ENCODE measurements at places on chromosomes 6 and 20.
A peak's percentile ranks its signal among the peaks of the same experiment; 100 is the strongest.

DNA sequence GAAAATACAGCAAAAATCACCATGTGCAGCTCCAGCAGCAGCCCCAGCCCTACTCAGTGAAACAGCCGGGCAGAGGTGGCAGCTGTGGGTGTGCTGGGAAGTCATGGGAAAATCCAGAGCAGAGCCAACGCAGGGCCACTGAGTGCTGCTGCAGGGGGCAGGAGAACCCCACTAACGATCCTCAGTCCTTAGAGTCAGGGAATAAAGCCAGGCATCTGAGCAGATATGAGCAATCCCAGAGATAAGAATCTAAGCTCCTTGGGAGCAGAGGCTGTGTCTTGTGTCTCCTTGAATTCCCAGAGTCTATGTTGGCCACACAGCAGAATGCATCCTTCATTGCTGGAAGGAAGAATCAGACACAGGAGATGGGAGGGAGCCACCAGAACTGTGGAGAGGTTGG lies 493.1 kb upstream of the MAP3K7 start:
- no peak for DNase-seq

DNA sequence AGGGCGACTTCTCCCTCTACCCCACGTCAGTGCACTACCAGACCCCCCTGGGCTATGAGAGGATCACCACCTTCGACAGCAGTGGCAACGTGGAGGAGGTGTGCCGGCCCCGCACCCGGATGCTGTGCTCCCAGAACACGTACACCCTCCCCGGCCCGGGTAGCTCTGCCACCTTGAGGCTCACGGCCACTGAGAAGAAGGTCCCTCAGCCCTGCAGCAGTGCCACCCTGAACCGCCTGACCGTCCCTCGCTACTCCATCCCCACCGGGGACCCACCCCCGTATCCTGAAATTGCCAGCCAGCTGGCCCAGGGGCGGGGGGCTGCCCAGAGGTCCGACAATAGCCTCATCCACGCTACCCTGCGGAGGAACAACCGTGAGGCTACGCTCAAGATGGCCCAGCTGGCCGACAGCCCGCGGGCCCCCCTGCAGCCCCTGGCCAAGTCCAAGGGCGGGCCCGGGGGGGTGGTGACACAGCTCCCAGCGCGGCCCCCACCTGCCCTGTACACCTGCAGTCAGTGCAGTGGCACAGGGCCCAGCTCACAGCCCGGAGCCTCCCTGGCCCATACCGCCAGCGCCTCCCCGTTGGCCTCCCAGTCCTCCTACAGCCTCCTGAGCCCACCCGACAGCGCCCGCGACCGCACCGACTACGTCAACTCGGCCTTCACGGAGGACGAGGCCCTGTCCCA lies 57.5 kb upstream of the TMEM181 start:
- no peak for DNase-seq

GRCh38 chr6:138656364-138657064 lies 117.1 kb upstream of the CCDC28A start:
- DNase-seq: no peak

DNA sequence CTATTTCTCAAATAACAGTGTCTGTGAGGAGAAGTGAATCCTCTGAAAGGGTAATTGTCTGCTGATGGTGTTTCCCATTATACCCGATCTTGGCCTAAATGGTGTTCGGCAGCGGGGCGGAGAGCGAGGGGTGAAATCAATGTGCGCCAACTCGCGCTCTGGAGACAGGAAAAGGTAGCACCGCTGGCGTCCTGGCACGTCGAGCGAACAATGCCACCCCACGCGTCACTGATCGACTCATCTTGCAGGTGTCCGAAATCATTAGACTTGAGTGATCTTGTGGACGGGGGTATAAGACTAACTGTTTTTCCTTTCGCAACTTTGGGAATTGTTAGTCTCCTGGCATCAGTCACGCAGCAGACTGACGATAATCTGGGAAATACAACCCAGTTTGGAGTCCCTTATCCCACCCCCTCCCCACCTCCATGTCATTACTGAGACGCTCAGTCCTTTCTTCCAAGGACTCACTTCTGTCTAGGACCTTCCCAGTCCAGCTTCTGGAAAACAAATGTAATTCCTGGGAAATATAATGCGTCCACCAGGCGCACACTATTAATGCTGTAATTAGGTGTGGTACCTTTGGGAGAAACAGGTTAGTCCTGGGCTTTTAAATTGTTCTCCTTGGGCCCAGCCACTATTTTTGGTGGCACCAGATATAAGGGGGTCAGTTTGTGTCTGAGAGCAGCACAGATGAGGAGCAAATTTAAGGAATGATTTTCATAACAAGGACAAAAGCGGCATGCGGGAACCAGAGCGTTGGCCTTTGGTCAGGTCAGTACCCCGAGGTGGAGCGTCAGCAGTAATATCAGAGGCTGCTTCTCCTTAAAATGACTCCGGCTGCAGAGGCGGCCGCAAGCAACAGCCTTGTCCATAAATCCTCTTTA lies 2.3 kb downstream of the LINC00237 start:
- no peak for DNase-seq

- no peak for DNase-seq
These were observed 84.9 kb upstream of the ASF1A start for GRCh38 chr6:118808793-118809638.

DNA sequence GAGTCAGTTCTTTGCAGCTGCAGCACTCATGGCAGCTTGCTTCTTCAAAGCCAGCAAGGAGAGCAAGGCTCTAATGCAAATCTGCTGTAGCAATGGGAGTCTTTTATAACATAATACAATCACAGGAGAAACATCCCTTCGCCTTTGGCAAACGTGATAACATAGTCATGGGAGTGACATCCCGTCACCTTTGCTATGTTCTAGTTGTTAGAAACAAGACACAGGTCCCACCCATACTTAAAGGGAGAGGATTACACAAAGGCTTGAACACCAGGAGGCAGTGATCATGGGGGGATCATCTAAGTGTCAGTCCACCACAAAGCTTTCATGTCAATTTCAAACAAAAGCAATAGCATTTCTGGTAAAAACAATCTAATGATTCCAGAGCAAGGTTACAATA lies 40.1 kb upstream of the PHACTR2 start:
- DNase-seq: no peak

DNA sequence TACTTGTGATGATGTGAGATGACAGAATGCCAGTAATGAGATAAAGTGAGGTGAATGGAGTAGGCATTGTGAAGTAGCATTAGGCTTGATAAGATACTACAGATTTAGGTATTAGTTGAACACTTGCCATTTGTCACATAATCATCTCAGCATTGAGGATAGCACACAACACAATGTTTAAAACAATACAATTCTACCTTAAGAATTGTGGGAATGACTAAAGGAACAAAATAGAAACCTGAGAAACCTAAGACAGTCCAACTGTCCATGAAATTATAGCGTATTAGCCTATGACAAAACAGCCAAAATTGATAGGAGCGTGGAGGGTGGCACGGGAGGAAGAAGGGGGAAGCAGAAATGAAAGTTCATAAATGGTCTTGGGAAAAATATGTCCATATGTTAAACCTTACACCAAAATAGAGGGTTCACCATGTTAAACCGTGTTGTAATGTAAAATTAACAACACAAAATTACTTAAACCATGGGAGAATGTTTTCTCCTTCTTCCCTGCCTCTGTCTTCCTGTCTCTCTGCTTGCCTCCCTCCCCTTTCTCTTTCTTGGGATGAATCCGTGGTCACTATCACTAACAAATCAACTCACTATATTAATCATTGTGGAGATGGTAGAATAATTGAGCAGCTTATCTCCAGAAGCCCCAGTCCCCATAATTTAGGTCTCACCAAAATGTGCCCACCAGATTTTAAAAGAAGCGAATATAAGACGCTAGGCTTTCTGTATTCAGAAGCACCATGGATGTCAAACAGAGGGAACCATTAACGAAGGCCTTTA lies 33.0 kb upstream of the HFE start:
- DNase-seq: no peak

GRCh38 chr20:43954704-43955061 lies 40.0 kb downstream of the TOX2 start:
- no peak for DNase-seq

DNA sequence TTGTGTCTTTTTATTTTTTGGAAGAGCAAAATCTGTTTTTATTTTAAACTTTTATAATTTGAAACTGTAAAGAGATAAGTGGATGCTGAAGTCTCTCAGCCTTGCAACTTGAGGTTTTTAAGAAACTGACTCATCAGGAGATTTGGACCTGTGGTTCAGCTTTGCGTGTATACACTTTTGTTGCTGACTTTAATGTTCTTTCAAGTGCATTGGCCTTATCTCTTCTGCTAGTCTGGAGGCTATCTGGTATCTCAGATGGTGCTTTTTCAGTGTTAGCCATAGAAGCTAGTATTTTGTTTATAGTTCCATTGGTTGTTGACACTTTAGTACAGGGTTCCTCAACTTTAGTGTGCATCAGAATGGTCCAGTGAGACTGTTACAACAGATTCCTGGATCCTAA lies 504.0 kb upstream of the SPTLC3 start:
- DNase-seq: no peak

DNA sequence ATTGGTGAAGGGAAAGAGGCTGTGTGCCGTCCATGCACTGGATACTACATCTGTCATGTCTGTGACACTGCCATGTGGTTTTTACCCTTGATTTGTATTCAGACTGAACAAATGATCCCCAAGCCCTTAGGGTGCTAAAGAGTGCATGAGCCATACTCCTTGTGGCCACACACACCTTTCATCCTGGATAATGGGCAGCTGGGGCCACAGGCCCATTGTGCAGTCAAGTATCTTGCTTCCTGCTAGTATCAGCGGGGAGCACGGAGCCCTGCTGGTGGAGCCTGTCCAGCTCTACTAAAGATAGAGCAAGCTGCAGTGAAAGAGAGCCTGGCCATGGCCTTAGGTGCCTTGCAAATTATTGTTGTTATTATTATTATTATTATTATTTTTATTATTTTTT lies 75.1 kb downstream of the SLX4IP start:
- DNase-seq: no peak

GRCh38 chr6:145370559-145370958 lies 364.8 kb downstream of the EPM2A start:
- DNase-seq: no peak

DNA sequence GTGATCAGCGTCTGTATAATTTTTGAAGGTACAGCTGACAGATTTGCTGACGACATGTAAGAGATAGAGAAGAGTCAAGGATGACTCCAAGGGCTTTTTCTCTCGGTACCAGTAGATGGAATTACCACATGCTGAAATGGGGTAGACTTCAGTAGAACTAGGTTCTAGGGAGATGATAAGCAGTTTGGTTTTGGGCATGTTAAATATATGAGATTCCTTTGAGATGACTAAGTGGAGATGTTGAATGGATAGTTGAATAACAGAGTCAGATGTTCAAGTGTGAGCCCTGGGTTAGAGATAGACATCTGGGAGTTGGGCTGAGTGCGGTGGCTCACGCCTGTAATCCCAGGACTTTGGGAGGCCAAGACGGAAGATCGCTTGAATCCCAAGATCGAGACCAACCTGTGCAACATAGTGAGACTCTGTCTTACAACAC lies 50.0 kb downstream of the PHF20 start:
- no peak for DNase-seq

DNA sequence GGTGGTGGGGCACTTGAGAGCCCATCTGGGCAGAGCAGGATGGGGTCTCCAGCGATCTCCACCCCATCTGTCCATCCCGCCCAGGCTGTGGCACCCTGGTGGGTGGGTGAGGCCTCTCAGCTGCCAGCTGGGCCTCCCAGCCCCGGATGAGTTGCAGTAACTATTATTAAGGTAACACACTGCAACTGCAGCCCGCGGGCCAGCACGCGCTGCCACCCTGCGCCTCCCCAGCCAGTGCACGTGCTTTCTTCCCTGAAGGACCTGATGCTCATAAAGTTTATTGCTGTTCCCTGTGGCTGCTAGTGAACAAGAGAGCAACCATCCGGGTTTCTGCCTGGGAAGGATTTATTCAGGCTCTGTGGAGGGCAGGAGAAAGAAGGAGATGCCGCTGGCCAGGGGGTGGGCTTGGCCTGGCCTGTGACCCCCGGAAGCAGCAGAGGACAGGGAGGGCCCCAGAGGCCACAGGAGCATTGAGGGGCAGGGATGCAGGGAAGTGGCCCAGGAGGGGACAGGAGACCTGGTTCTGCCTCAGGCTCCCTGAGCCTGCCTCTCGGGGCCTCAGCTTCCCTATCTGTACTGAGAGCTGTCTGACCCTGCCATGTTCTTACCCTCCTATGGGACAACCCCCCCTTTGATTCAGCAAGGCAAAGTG lies 1.7 kb downstream of the IP6K3 start:
- peak; percentile 81 for DNase-seq

GRCh38 chr20:4949833-4950178 lies 51.5 kb downstream of the SLC23A2 start:
- no peak for DNase-seq

DNA sequence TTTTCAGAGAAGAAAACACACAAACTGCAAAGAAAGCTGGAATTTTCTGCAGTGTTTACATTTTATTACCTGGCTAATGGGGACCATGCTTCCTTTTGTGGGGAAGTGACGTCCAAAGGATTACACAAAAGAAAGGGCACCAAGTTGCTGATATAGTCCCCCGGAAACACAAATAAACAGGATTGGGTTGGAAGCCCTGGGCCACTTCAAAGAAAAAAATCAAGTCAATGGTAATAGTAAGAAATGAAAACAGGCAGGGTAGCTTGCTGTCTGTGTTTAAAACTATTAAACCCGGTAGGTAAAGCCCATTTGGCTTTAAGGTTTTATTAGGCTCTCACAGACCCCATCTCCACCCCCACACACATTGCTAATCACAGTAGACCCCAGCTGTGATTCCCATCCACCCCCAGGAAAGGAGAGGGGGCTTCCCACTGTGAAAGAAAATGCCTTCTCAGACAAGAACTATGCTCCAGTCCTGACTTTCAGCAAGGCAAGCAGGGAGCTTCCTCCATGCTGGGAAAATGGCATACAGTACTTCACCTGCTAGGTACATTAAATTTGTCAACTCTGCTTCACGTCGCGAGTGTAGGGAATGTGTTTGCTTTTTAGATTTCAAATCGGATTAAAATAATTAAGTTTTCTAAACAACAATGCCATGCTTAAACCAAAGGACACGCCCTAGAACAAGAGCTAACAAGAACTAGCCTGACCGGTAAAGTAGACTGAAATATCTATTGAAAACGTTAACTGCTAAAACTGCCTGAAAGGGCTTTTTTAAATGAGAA lies 1.1 kb downstream of the PERP start:
- peak; percentile 14 for DNase-seq

- DNase-seq: no peak
These were observed 236.1 kb downstream of the BMP2 start for GRCh38 chr20:7003598-7003997.

- DNase-seq: no peak
These were observed 187.3 kb upstream of the HEY2 start for GRCh38 chr6:125562156-125562555.

GRCh38 chr6:136956590-136957544 lies 34.8 kb downstream of the SLC35D3 start:
- no peak for DNase-seq

Data from transverse colon (tissue), 4 donors.